ENCODE measurements at places on chromosomes 1 and 21.

DNA sequence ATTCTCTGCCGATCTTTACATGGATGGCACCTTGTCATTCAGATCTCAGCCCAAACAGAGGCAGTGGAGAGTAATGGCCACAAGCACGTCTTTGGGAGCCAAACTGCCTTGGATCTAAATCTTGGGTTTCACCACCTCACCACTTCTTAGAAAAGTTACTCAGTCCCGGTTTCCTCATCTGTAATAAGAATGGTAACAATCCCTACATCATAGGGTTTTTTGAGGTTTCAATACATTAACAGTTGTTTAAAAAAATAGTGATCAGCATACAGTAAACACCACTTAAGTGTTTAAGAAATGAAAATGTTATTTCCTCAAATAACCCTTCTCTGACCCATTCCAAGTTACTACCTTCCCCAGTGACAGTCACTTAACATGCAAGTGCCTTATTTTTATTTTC lies 38.5 kb upstream of the KCNA3 start:
- no peak for DNase-seq

- no peak for DNase-seq
Measured at GRCh38 chr1:106875622-106876021, 180.9 kb upstream of the PRMT6 start.

- no peak for DNase-seq
Measured at GRCh38 chr1:75640137-75640536, 29.2 kb upstream of the SLC44A5 start.

DNA sequence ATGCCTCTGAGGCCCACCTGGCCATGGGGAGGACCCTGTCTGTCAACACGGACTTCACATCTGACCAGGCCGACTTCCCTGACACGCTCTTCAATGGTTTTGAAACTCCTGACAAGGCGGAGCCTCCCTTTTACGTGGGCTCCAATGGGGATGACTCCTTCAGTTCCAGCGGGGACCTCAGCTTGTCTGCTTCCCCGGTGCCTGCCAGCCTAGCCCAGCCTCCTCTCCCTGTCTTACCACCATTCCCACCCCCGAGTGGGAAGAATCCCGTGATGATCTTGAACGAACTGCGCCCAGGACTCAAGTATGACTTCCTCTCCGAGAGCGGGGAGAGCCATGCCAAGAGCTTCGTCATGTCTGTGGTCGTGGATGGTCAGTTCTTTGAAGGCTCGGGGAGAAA lies 101.8 kb downstream of the ADARB1 start:
- no peak for DNase-seq

GRCh38 chr1:14686701-14687100 lies 88.2 kb downstream of the KAZN start:
- DNase-seq = no peak

DNA sequence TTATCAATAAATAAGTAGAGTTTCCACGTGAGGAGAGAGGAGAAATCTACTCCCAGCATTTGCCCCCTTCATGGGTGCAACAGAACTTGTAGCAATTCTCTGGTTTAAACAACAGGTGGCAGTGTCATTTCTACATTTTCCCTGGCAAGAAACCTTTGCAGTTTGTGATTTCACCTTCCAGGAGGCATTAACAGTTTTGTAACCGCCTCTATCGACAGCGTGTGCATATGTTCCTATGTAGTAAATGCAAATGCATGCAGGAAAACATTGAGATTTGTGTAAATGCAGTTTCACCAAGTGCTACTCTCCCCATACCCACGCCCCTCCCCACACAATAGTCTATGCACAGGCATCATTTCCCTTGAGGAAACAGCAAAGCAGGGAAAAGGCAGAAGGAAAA lies 494.7 kb downstream of the SMYD3 start:
- no peak for DNase-seq

- DNase-seq = no peak
Measured at GRCh38 chr1:246782120-246782900, 58.1 kb downstream of the SCCPDH start.

GRCh38 chr21:34974162-34974981 lies 74.7 kb downstream of the RUNX1 start:
- DNase-seq = peak; percentile 38

DNA sequence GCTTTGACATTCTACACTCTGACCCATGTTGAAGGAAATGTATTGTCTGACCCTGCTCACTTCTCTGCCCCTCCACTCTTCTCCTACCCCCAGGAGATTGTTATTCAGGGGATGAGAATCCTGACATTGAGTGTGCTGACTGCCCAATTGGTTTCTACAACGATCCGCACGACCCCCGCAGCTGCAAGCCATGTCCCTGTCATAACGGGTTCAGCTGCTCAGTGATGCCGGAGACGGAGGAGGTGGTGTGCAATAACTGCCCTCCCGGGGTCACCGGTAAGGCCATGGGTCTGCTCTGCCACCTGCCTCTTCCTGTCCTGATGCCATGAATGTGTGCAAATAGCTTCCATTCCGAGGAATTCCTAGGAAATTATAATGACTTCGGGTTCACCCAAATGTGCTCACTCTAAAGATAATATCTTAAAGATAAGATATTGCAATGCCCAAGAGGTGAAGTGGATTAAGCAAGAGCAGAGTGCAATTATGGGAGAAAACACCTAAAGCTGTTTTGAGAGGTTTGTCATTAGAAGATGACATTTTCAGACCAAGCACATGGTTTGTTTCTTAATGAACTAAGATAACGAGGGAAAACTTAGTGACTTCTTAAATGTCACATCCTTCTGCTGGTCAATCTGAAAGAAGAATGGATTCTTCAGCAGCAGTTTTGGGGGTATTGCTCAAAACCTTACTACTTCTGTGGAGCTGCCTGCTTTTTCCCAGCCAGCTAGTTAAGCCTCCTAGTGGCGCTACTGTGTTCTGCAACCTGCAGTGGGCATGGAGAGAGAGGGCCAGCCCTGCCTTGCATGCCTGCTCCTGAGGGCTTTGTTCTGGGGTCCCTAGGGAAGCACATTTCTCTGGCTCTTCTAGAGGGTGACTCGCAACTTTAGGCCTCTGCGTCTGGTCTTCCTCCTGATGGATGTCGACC lies 41.6 kb downstream of the LAMC2 start:
- DNase-seq = peak; percentile 14

DNA sequence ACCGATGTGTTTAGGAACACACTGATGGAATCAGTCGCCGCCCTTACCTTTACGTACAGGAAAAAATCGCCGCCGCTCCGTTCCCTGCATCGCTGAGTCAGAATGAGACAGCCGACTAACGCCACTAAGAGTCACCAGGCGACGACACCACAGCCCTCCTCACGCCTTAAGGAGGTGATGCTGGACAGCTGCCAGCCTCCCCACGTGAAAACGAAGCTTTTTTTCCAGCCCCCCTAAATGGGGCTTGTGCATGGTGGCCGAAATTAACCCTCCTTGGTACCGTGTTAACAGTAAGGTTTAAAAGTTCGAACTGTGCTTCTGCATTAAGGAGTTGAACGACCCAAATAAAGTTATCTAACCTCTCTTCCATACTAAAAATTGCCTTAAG lies 511 bp downstream of the DNTTIP2 start:
- peak; percentile 75 for DNase-seq

DNA sequence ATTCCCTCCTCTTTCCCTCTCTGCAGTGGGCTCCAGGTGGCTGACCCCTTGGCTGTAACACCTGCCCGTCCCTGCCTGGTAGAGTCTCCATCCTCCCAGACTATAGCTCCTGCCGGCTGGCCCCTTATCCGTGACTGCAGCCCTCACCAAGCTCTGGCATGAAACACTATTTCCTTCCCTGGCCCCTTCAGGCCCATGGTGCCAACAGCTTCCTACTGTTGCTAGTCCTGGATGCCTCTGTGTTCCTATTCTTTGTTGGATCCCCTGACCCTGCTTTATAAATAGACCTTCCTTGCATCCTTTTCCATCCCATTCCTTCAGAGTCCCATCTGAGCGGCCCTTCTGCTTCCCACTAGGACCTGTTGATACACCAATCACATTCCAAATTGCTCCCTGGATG lies 195.0 kb downstream of the ZNF326 start:
- no peak for DNase-seq

- DNase-seq = no peak
Measured at GRCh38 chr1:234176000-234176399, 197.3 kb upstream of the COA6 start.

GRCh38 chr1:104671684-104672353 lies 922.1 kb downstream of the AMY1C start:
- no peak for DNase-seq

DNA sequence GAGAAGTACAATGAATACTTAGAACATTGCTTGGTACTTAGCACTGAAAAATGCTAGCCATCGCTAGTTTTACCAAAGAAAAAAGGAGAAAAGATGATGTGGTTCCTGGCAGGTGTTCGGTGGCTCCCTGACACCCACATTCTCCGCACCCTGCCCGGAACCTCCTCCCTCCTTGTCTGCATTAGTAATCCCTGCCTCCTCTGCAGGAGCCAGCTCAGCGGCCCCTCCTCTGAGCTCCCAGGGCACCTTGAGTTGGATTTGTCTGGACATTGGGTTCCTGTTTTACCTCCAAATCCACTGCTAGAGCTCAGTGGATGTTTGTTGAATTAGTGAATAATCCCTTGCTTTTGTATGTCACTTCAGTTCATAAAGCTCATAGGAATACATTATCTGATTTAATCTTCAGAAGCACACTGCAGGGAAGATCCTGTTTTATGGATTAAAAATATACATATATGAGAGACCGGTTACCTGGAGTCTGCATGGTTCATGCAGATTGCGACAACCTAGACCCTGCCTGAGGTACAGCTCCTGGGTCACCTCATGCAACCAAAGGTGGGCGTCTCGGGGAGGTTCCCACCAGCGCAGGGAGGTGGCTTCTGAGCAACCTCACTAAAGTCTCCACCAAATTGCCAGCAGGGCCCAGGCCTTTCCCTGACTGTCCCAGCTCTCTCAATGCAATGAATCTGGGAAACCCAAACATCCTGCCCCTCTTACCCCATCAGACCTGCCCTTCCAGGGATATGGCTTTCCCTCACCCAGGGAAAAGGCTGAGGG lies 24.2 kb downstream of the PCAT6 start:
- peak; percentile 27 for DNase-seq

GRCh38 chr1:38789498-38790169 lies 69.9 kb downstream of the RRAGC start:
- DNase-seq = no peak

DNA sequence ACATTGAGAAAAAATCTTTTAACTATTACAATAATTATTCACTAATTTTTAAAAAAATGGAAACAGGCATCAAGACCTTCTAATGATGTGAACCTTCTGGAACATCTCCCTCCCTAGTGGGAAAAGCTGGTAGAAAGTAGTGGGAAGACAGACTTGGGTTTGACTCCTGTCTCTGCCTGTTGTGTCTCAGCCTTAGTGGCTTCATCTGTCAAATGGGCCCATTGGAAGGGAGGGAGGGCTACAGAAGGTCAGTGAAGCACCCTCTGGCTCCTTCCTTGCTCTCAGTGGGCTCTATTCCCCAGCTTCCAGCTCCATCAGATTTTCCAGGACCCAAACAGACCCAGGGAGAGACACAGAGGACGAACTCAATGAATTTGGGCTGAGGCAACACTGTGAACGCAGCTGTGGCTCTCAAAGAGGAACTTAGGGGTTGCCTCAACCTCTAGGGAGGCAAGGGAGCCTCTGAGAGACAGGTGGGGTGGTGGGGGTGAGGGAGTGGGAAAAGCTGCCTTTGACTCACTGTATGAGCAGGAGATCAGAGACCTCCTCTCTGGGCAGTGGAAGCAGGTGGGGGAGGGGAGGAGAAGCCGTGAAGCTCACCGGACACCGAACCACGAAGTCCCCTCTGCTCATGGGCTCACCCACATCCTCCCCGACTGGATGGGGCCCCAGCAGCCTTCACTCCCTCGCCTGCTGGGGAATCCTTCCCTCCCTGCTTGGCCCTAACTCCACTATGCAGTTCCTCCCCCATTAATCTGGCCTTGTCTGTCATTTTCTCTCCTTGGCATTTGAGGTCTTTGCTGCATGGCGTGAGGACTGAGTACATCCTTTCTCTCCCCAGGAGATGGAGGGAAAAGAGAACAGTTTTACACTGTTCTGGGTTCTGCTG lies 4.5 kb downstream of the CNR2 start:
- DNase-seq = no peak

DNA sequence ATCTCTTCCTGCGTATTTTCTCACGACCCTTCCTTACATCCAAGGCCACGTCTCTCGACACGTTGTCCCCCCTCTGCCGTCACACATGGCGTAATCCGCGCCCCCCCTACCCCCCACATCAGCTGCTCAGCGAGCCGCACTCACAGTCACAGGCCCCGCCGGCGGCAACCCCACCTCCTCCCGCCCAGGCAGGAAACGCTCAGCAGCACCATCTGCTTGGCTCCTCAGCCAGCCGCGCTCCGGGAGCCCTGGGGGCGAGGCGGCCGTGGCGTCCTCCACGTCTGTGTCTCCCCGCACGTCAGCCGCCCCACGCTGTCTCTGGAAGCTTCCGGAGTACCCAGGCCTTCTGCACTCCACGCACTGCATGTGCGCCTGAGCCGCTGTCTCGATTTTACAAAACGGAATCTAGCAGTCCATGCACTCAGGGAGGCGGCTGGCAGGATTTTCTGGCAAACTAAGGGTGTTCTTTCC lies 64.6 kb downstream of the SIK1 start:
- peak; percentile 83 for DNase-seq

DNA sequence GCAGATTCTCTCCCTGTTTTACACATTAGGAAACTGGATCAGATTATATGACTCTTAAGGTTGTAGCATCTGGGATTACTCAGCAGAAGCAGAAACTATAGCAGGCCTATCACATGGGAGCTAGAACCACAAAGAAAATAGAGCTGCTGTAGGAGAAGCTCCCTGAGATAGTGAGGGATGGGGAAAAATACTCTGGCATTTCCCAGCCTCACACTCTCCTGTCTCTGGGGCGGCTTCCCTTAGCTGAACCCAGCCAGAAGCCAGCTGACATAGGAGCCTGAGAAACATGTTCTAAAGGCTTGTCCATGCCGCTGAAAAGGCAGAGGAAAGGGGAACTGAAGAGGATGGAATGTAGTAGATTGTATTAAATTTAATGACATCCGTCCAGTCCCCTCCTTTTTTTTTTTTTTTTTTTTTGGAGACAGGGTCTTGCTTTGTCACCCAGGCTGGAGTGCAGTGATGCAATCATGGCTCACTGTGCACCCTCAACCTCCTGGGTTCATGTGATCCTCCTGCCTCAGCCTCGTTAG lies 76.8 kb upstream of the DNAJC6 start:
- DNase-seq = no peak

DNA sequence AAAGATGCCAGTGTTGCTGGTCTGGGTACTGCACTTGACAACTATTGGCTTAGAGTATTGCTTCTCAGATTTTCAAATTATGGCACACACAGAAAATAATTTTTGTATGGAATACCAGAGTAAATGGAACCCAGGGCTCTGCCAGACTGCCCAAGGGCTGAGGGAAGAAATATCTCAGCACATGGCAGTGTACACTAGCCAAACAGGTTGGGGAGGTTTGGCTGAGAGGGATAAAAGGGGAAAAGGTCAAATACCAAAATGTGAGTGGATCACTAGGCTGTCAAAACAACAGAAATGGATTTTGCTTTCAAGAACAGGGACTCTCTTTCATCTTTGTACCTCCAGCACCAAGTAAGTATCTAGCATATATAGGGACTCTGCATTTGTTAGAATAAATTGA lies 3.0 kb upstream of the RGS8 start:
- DNase-seq = no peak

- peak; percentile 22 for DNase-seq
Measured at GRCh38 chr1:155126556-155127104, 1.0 kb upstream of the EFNA1 start.
